Right ventricle myocardium inferior (tissue), 1 donor: ENCODE measurements at places on chromosomes 3 and 15.

DNA sequence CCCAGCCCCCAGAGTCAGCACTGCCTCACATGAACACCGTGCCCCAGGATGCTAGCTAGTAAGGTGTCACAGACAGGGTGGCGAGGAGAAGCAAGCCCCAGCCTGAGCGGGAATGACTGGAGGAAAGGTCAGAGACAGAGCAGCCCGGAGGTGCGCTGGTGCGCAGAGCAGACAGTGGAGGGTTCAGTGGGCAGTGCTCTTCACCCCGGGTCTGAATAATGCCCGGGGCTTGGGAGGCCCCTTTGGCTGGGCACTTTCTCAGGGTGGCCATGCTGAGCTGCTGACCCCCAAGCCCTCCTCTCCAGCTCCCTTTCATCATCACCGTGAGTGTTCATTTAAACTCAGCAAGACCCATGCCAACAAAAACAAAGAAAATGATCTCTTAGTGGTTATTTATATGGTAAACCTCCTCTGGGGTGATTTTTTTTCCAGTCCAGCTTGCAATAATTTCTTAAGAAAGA, 110.8 kb downstream of the VGLL4 start:
- no peak for DNase-seq

DNA sequence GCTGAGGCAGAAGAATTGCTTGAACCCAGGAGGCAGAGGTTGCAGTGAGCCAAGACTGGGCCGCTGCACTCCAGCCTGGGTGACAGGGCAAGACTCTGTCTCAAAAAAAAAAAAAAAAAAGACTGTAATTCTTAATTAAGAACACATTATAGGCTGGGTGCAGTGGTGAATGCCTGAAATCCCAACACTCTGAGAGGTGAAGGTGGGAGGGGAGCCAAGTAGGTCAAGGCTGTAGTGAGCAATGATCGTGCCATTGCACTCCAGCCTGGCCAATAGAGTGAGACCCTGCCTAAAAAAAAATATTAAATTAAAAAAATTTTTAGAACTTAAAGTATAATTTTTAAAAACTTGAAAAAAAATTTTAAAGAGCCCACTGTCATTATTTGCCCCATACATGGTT, 13.4 kb upstream of the ARPIN start:
- no peak for DNase-seq

GRCh38 chr3:115022835-115023398, 124.2 kb downstream of the ZBTB20 start:
- DNase-seq = no peak

DNA sequence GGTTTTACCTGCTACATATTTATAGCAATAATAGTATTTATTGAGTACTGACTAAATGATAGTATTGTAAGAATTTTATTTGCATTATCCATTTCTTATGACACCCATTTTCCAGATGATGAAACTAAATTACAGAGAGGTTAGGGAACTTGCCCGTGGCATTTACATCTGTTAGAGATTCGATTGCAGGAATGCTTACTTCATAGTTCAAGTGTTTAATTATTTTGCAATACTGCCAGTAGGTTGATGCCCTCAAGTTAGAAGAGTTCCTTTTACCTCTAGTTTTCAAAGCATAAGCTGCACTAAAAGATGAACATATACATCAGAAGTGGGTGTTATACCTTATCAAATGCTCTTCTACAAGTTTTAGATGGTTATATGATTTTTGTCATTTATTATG, 362.8 kb upstream of the RGMA start:
- DNase-seq = no peak

- DNase-seq = no peak
Observed at GRCh38 chr15:43440721-43441281, 52.2 kb downstream of the TP53BP1 start.

- peak; percentile 46 for DNase-seq
Observed at GRCh38 chr3:114299421-114299820, 5.6 kb downstream of the TIGIT start.

DNA sequence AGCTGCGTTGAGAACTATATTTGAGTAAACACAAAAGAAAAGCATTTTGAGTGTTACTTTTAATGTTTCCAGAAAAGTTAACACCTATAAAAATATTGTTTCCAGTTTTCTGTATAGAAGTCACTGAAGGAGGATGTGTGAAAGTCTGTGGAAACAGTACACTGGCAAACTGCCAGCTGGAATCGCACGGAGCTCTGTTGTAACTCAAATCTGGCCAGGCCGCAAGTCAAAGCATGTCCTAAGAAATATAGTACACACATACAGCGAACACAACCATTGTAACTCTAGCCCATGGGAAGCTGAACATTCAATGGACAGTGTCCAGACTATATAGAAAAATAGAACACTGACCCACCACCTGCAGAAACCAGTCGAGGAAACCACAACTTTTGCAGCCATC, 657.2 kb downstream of the FHIT start:
- peak; percentile 76 for DNase-seq

GRCh38 chr15:78878356-78878755, 5.7 kb downstream of the MORF4L1 start:
- DNase-seq = no peak

- no peak for DNase-seq
Observed at GRCh38 chr3:186316666-186317260, 45.3 kb downstream of the DGKG start.

GRCh38 chr3:17301271-17301670, 416.5 kb downstream of the PLCL2 start:
- no peak for DNase-seq

GRCh38 chr3:64739971-64740631, 52.3 kb upstream of the ADAMTS9 start:
- DNase-seq = no peak

- peak; percentile 18 for DNase-seq
Observed at GRCh38 chr15:70200511-70201424, 103.1 kb upstream of the TLE3 start.

DNA sequence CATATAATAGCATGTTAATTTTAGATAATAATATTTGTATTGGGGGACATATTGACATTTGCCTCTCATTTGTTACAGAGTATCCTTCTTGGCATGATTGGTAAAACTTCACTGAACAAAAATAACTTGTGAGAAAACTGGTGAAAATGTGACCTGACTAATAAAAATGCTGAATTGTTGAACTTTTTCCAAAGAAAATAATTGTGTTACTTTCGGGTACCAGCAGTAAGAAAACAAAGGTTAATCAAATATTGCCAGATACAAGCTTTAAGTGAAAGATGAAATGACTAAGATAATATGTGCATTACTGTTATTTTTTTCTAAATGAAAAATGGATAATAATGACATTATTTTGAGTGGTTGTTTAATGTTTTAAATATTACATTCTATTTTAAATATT, 15.2 kb downstream of the SLC12A1 start:
- DNase-seq = no peak

DNA sequence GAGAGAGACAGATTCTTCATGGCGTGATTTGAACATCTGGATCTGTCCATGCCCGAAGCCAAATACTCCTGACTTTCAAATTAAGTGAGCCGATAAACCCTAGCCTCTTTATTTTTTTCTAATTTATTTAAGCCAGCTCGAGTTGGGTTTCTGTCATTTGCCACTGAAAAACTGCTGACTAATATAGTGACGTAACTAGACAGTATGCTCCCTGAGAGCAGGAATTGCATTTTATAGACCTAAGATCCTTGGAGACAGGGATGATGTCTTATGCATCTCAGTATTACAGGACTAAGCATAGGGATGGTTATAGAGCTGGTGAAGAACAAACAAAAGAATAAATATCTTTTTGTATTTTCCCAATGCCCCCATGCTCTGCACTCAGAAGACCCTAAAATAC, 4.6 kb downstream of the LHFPL4 start:
- no peak for DNase-seq

DNA sequence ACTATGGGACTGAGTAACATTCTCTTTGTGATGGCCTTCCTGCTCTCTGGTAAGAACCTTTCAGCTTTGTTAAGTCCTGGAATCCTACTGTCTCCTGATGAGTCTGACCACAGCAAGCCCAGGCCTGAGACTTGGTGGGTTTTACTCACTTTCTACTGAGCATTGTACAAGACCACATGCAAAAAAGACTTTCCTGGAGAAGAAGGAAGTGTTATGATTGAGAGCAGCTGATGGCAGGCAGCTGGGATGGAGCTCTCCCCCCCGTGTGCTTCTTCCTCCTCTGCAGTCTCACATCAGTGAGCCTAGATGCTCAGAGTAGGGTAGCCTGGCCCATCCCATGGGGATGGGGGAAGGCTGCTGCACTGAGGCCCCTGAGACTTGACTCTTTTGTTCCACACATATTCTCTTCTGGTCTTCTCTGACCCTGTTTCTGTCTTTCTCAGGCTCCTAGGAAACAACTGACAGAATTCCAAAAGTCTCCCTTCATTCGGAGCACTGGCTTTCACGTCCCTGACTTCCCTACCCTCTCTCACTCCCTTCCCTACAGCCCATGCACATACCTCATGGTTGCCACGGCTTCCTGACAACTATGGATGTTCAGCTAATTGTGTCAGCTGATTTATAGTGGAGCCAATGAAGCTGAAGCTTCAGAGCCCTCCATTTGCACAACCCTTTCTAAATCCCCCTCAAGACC, 36.6 kb downstream of the CD86 start:
- DNase-seq = no peak

DNA sequence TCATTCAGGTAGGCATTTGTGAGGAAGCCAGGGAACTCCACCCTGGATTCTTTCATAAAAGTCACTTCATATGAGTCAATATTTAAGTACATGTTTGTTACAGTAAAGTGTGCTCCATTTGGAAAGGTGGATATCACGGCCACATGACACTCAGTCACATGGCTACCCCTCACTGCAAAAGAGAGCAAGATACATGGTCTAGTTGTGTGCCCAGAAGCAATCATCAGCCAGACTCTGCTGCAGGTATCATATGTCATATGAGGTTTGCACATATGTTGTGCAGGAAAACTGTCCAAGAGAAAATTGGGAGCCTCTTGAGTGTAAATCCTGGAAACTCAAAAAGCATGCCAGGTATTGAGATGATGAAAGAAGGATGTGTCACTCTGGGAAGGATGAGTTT, 55.0 kb upstream of the NMNAT3 start:
- DNase-seq = no peak

DNA sequence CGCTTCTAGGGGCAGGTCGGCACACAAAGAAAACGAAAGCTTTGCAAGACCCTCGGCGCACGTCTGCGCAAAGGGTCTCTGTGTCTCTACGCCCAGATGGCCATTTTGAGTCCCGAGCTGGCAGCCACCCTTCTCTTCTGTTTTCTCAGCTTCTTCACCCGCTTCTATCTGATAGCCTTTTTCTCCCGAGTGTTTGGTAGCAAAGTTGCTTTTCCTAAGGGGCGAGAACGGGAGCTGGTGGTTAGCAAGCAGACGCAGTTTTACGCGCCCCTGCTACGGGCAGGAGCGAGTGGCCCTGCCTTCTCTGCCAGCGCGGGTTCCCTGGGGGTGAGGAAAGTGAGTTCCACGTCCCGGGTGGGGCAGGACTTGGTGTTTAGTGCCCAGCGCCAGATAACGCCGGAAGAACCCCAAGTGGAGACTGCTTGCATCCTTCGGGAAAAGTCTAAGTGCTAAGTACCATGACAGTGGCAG, 2.9 kb upstream of the MKRN2 start:
- DNase-seq = peak; percentile 59

DNA sequence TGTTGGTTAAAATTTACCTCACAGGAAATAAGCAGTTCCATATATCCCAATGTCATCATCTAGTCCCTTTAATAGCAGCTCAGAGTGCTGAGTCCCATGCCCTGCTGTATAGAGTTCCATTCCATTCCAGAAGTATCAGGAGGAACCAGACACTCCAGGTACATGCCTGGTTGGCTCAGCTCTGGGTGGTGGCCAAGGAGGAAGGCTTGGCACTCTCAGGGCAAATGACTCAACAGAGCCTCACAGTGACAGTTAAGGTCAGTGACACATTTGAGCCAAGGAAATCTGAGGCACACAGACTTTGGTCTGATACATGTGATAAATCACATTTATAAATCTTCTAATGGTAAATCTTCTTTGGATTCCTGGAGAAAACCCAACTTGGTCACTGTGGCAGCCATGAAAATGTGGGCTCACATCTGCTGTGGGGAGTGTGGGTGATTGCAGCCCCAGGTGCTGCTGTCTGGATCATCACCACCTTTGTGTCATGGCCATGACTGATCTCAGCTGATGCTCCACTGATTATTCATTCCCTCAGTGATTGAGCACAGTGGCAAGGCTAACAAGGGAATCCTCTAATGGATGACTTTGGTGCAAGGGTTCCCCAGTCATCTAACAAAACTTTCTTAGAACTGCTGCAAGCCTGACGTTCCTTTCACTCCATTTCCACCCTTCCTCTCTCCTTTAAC, 9.3 kb downstream of the HHLA2 start:
- DNase-seq = no peak

DNA sequence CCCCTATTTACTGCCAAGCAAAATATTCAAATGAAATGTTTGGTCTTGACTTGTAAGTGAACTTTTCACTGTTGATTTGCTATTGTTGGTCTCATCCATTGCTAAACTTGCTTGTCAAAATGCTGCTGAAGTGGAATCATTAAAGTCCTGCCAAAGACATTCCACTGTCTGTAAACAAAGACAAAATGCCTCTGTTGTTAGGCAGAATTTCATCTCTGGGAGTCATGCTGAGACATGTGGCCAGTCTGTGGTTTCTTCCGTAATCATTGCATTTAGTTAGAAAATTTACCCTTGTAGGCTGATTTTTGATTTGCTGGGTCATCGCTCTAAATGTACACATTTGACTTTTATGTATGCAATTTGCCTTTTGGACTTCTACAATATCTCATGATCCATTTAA, 577.7 kb downstream of the MECOM start:
- DNase-seq = no peak

GRCh38 chr3:157130467-157131251, 29.3 kb downstream of the CCNL1 start:
- DNase-seq = no peak

DNA sequence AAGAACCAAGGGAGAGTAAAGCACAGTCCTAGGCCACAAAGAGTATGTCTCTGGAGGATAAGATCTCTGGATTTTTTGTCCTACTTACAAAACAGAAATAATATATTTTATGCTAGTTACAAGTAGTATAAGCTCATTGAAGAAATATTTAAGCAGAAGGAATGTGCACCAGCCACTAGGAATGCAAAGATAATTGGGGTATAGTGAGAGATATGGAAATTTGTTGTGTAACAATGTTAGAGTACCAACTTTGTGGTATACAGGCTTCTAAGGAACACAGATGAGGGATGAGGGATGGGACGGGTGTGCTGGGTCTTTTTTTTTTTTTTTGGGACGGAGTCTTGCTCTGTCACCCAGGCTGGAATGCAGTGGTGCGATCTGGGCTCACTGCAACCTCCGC, 26.5 kb downstream of the AKAP13 start:
- no peak for DNase-seq

DNA sequence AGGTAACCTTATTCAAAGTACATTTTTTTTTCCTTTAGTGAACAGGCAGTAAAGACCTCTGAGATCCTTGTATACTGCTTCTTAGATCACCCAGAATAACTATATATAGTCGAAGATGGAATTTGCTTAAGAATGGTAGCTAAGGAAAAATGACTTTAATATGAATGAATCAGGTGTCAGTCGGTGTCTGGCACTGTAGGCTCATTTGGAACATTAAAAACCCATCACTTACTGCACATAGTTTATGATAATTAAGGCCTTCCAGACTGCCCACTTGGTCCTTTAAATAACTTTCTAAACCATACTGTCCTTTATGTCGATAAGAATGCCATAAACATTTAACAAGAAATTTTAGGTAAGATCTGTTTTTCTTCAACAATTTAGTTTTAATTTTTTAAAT, 981.8 kb downstream of the ROBO2 start:
- DNase-seq = no peak
